ENCODE measurements at places on chromosomes 13 and 19. TPM values are rescaled to one million over a fixed set of nuclear protein-coding genes. Genes with fewer than 3 reads are reported as not detected.

The S1PR5 gene
- polyA plus RNA-seq = 0.18 TPM

The FAM216B gene
- not detected for polyA plus RNA-seq

The TDRD12 gene
- polyA plus RNA-seq = not detected

The ZNF823 gene
- polyA plus RNA-seq = 0.29 TPM

The CACNA1A gene
- polyA plus RNA-seq = 0.08 TPM

The MVB12A gene
- polyA plus RNA-seq = 68.0 TPM

The PRX gene
- not detected for polyA plus RNA-seq

The ADGRE3 gene
- polyA plus RNA-seq = 28.3 TPM

The IRGQ gene
- 1.8 TPM for polyA plus RNA-seq

The MEIOSIN gene
- not detected for polyA plus RNA-seq

The KCNJ14 gene
- polyA plus RNA-seq = 0.31 TPM

The KMT2B gene
- polyA plus RNA-seq = 0.65 TPM

The CBY2 gene
- polyA plus RNA-seq = not detected

The TMEM238 gene
- polyA plus RNA-seq = 0.64 TPM

The PNMA8B gene
- not detected for polyA plus RNA-seq

The PARP4 gene
- 51.9 TPM for polyA plus RNA-seq

The PDCD2L gene
- polyA plus RNA-seq = 4.9 TPM

The PODNL1 gene
- polyA plus RNA-seq = 1.3 TPM

The SYNGR4 gene
- polyA plus RNA-seq = not detected

The DUS3L gene
- 40.2 TPM for polyA plus RNA-seq

The SOHLH2 gene
- not detected for polyA plus RNA-seq

The CRTC1 gene
- 0.28 TPM for polyA plus RNA-seq

The DNAAF3 gene
- not detected for polyA plus RNA-seq

The WDR87 gene
- not detected for polyA plus RNA-seq

The JUND gene
- 86.9 TPM for polyA plus RNA-seq

The OR10H1 gene
- not detected for polyA plus RNA-seq

The DOCK9 gene
- polyA plus RNA-seq = not detected

The MISP3 gene
- polyA plus RNA-seq = 0.52 TPM

The PABPC3 gene
- polyA plus RNA-seq = 0.17 TPM

The B3GNT3 gene
- not detected for polyA plus RNA-seq

The SYT3 gene
- polyA plus RNA-seq = not detected

The LRRC8E gene
- not detected for polyA plus RNA-seq

The ZNF132 gene
- 0.92 TPM for polyA plus RNA-seq

The FFAR2 gene
- polyA plus RNA-seq = 38.7 TPM

The VSTM1 gene
- 172 TPM for polyA plus RNA-seq

The WDR62 gene
- 0.05 TPM for polyA plus RNA-seq

The YJEFN3 gene
- polyA plus RNA-seq = not detected

The LINGO3 gene
- polyA plus RNA-seq = 2.2 TPM

The RGCC gene
- polyA plus RNA-seq = 26.0 TPM

The FBXW9 gene
- polyA plus RNA-seq = 7.1 TPM

The HOMER3 gene
- polyA plus RNA-seq = 49.4 TPM

The SPATA13 gene
- 44.7 TPM for polyA plus RNA-seq

The ZNF841 gene
- polyA plus RNA-seq = 0.42 TPM

The C19orf67 gene
- not detected for polyA plus RNA-seq

The KLHL1 gene
- not detected for polyA plus RNA-seq

The SYCN gene
- not detected for polyA plus RNA-seq

The SHISA7 gene
- polyA plus RNA-seq = not detected

The NCAN gene
- not detected for polyA plus RNA-seq

The GPR12 gene
- polyA plus RNA-seq = not detected

The SLC46A3 gene
- 13.8 TPM for polyA plus RNA-seq

Measured in CD14-positive monocyte (primary cell).